Activated T-cell treated with anti-CD3 and anti-CD28 coated beads for 4 hours (primary cell): ENCODE measurements at places on chromosomes 3 and 15.

- no peak for DNase-seq
These were observed 116.4 kb downstream of the IL5RA start for GRCh38 chr3:2993736-2994135.

DNA sequence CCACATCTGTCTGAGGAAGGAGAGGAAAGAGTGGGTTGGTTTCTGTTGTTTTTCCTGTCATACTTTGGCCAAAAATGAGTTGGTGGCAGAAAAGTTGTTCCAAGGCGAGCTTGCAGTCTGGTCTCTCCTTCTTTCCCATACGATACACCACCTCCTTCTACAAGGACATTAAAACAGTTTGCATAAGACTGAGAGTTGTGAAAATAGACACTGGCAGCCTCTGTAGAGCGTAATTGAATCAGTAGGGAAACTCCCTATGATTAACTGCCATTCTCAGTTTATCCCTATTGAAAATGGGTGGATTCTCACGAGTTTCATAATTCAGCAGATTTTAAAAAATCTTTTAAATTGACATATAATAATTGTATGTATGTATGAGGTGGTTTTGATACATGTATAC, 3.7 kb upstream of the LSG1 start:
- no peak for DNase-seq

GRCh38 chr3:141246224-141246957, 14.8 kb downstream of the PXYLP1 start:
- no peak for DNase-seq

- no peak for DNase-seq
These were observed 56.2 kb upstream of the FILIP1L start for GRCh38 chr3:100170486-100170885.

- DNase-seq: no peak
These were observed 516.9 kb upstream of the TBL1XR1 start for GRCh38 chr3:177713928-177714900.

DNA sequence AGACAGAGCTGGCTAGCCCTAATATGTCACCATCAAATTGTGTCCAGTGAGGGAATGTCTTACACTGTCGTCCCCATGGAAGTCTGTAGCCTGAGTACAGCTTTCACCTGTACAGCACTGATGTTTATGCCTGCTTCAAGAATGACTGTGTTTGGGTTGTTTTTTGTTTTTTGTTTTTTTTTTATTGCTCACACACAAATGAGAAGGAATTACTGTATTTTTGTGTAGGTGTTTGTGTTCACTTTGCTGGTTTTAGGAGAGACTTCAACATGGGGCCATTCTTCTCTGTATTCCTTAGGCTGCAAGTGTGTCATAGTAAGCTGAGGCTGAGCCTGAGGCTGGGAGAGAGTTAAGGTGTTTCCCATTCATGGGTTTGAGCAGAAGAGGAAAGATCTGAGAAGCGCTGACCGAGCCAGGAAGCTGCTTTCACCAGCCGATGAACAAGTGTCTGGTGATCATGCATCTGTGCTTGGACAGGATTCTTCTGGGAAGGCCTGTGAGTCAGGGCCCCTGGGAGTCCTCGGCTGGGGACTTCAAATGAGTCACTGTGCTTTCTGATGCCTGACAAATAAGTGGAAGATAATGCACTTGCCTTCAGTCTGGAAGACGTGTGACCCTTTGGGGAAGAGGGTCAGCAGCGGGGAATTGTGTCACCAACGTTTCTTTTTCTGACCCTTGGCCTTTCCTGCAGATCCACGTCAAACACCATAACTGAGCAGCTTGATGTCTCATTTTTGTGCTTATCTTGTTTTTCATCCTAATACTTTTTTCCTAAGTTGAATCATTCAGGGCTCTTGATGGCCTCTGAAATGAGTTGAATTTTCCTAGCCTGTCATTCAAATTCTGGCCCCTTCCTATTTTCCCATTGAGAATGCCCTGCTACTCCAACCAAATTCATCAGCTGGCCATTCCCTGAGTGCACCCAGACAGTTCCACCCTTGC, 36.7 kb upstream of the ZBTB38 start:
- no peak for DNase-seq

DNA sequence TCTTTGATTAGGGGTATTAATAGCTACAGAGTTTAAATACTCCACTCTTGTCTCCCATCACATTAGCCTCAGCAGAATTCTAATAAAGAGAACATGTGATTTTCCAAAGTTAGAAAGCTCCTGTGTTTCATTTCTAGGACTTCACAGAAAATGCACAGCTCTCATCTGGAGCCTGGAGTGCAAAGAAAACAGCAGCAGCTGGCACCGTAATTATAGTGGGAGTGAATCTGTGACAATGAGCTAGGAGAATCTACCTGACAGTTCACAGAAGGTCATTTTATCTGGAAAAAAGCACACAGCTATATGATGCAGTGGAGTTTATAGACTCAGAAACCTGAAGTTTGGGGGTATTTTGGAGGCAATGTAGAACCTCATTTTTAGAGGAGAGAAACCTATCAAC, 5.4 kb upstream of the TRIM59 start:
- no peak for DNase-seq

- no peak for DNase-seq
These were observed 24.4 kb downstream of the P3H2 start for GRCh38 chr3:190096345-190096744.

GRCh38 chr15:33115191-33115861, 79.2 kb downstream of the FMN1 start:
- no peak for DNase-seq

GRCh38 chr3:4976109-4976508, 3.1 kb upstream of the BHLHE40 start:
- DNase-seq: no peak

DNA sequence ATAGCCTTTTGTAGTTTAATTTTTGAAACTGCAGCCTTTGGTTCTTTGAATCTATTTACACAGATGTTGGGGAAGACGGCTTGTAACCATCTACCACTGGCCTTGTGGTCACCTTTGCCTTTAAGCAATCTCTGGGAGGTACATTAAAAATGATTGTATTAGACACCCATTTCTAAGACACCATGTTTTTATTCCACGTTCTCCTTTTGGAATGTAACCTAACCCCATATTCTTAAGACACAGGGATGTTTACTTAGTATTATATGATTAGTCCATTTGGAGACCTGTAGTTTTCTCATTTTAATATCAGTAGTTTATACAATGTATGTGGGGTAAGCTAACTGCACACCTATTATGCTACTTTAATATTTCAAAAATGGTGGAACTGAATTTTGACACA, 175.1 kb upstream of the PLSCR5 start:
- no peak for DNase-seq

DNA sequence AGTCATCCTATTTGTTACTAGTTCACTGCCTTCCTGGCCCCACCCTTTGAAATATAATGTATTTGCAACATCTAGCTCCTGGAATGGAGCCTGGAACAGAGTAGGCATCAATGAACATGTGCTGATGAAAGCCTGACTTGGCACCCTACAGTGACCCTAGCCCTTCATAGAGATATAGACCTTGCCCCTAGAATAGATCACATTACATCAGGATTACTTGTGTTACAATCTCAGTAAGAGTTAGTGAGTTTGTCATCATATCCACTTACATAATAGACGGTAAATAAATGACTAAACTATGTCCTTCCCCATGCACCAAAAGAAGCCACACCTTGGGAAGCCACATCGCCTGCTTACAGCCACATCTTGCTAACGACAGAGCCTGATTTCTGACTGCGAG, 110.5 kb upstream of the WNT5A start:
- DNase-seq: no peak

GRCh38 chr15:34768530-34768929, 13.7 kb upstream of the GJD2 start:
- DNase-seq: no peak

GRCh38 chr3:53342353-53342752, 5.0 kb downstream of the DCP1A start:
- DNase-seq: no peak

GRCh38 chr3:128967748-128968355, 26.0 kb downstream of the CFAP92 start:
- DNase-seq: no peak

- DNase-seq: no peak
These were observed 44.1 kb downstream of the CD200R1 start for GRCh38 chr3:112930771-112931170.

- DNase-seq: no peak
These were observed 341.3 kb upstream of the DPPA4 start for GRCh38 chr3:109678600-109678999.

DNA sequence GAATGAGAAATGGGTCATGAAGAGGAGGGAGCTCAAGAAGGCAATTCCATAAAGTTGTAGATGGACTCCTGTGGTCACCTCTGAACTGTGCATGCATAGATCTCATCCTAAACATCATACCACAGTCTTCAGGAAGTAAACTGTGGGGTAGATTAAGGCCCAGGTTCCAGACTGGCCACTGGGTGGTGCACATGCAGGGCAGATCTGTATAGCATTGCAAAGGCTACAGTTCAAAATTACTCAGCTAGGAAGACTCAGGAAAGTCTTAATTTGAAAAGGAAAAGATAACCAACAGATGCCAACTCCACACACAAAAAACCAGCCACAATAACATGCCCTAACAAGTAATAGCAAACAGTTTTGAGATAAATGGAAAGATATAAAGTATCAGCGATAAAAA, 20.3 kb downstream of the KY start:
- no peak for DNase-seq

- no peak for DNase-seq
These were observed 61.2 kb downstream of the PLD1 start for GRCh38 chr3:171749124-171749523.

GRCh38 chr15:96261575-96262034, 68.9 kb upstream of the NR2F2 start:
- DNase-seq: no peak
